ENCODE measurements at places on chromosomes 1 and 21. TPM values are rescaled to one million over a fixed set of nuclear protein-coding genes. Genes with fewer than 3 reads are reported as not detected.
A peak's percentile ranks its signal among the peaks of the same experiment; 100 is the strongest.

DNA sequence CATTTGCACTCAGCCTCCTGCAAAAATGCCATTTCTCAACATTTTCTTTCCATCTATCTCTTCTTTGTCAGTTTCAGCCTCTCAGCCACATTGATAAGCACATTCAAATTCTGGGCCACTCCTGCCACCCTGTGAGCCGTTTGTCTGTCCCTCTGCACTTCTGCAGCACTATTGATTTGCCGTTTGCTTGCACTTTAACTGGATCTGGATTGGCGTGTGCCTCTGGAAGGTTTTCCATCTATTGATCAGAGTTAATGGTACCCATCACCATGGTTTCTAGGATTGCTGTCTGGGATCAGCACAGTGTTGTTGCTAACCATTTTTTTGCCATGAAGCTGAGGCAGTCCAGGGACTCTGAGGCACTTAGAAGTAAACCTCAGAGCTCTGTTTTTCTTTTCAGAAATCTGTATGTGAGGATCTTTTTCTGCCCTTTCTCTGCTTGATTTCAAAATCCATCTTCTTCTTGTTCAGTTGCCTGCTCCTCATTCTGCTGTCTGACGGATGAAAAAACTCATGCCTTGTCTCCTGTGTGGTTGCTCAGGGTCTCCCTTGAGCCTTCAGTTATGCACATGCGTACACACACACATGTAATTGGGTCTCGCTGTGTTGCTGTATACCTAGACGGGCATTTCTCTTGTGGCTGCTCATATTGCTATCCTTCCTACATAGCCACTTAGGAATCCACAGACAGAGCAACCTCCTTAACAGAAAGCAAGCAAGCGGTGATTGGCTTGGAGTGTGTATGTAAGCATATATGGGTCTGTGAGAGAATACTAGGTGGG, 67.9 kb downstream of the NOS1AP start:
- DNase-seq: no peak

DNA sequence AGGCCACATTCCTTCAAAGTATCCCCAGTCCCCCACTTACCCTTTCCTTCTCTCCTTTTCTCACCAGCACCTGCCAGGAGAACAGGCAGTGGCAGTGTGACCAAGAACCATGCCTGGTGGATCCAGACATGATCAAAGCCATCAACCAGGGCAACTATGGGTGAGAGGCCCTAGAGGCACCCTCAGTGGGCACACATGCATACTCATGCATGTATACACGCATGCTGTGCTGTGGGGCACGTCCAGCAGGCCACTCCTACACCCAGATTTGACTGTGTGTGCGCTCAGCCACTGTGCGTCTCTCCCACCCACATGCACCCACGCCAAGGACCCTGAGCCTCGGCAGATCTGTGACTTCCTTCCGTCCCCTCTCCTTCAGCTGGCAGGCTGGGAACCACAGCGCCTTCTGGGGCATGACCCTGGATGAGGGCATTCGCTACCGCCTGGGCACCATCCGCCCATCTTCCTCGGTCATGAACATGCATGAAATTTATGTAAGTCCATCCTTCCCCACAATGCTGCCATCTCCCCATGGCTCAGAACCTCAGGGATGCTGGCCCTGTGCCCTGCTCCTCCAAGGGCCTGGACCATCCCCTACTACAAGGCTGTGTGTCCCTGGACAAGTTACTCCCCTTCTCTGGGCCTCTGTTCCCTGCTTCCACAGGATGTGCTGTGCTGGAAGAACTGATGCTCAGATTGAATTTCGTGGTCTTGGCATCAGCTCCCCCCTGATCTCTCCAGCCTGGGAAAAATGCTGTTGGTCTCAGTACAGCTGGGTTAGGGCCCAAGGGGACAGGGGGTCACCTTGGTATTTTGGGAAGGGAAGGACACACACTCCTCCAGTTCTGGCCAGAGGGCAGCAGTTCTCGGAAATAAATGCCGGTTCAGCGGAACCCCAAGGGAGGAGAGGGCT, 7.0 kb downstream of the TINAGL1 start:
- no peak for DNase-seq

DNA sequence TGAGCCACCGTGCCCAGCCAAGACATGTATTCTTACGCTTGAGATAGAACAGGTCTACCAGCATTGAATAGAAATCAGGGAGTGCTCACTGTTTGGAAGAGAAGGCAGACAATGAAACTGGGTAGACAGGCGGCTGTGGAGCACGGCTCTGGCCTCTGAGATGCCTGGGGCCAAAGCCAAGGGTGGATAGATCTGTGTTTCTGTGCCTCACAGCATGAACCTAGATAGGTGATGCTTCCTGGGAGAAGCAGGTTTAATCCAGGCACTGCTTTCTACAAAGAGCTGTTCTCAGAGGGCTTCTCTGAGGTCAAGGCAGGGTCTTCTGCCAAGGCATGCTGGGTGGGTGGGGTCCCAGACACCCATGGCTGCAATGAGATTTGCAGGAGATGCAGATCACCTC, 24.6 kb upstream of the PRSS38 start:
- no peak for DNase-seq

Gene BRINP3
- total RNA-seq: not detected

- DNase-seq: peak; percentile 20
Observed at GRCh38 chr1:243740255-243740999, 109.6 kb downstream of the AKT3 start.

GRCh38 chr1:220430059-220430458, 97.9 kb upstream of the MARK1 start:
- no peak for DNase-seq

DNA sequence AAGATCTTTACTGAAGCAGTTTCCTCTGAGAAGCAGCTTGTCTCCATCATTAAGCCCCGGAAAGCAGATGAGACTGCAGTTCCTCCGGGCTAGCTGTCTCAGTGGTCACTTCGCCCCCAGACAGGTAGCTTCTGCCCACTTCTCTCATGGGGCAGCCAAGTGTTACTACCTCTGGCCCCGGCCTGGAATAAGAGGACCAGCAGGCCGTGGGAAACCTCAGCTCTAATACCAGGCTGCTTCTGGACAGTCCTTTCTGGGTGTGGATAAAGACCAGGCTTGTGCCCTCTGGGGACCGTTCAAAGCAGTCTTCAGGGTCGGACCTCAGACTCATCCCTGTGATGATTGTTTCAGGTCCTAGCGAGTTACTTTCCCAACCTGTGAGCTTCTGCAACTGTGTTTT, 54.8 kb downstream of the RUNX3 start:
- no peak for DNase-seq

DNA sequence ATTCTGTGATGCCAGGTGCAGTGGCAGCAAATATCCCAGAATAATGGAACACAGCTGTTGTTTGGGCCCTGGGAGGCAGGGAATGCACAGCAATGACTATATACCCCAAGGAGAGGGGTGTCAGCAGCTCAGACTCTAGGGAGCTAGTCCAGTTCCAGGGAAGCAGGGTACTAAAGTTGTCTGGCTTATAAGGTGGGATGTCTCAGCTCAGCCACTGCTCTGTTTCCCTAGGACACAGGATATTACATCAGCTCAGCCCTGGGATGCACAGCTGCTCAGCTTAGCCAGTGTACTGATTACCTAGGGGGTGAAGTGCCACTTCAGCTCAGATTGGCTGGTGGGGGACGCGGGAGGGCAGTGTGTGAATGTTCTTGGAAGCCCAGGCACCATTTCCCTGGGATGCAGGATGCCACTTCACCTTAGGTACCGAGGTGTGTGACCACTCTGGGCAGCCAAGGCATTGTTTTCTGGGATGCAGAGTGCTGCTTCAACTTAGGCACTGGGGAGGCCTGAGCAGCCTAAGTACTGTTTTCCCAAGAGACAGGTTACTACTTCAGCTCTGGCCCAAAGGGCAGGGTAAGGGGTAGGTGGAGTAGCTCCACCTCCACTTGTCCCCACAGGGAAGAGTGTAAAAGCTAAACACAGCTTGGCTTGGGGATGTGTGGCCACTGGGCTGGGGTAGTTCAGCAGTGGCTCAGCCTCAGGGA, 59.4 kb downstream of the DIPK1A start:
- no peak for DNase-seq

Gene GBP2
- total RNA-seq: 5.4 TPM

Measured in GM23248 (cell line).